Glutamatergic neuron (in vitro differentiated cells): ENCODE measurements at places on chromosomes 12 and 14.

DNA sequence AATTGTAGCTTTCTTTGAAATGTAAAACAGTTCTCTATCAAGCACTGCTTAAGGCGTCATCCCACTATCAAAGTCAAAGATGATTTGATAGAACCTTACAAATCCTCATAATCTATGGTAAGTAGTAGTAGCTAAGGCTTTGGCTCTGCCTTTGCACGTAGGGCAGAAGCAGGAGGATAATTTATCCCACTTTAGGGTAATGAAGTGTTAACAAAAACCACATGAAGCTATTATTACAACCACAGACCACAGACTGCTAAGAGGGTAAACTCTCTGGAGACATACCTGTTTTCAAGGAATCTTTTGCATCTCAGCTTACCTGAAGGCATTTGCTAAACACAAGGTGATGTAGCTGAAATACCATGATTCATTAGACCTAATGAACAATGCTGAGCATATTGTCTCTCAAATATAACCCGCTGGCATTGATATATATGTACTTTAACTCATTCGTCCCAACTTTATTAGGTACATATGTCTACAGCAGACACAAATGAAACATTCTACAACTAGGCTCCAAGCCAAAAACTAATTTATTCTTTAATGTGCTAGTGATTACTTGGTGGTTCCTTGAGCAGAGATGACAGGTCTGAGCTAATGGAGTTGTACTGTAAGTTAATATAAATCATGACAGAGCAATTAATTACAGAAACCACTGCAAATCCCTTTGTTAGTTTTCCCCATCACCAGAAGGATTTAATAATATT is 368.8 kb downstream of the ETNK1 start:
- H3K4me3 ChIP-seq, result no peak overlapping the region
- no peak overlapping the region for H3K27ac ChIP-seq
- no peaks in the 10 kb centered on the region for H3K36me3 ChIP-seq
- peaks cover 15% of the 10 kb centered on the region for H3K4me1 ChIP-seq
- peaks cover 3% of the 10 kb centered on the region for H3K27me3 ChIP-seq

- peak overlapping the region; percentile 44 for H3K27ac ChIP-seq
- peaks cover 9% of the 10 kb centered on the region for H3K4me1 ChIP-seq
- no peaks in the 10 kb centered on the region for H3K36me3 ChIP-seq
- H3K27me3 ChIP-seq, result no peaks in the 10 kb centered on the region
- DNase-seq, result no peak
Observed at GRCh38 chr12:11158885-11159444, 12.0 kb upstream of the SMIM10L1 start.

GRCh38 chr12:68291396-68292036 is 38.1 kb upstream of the IL22 start:
- no peaks in the 10 kb centered on the region for H3K36me3 ChIP-seq
- no peaks in the 10 kb centered on the region for H3K27me3 ChIP-seq
- no peak overlapping the region for H3K27ac ChIP-seq
- H3K4me1 ChIP-seq, result no peaks in the 10 kb centered on the region

- H3K27ac ChIP-seq, result no peak overlapping the region
- H3K4me1 ChIP-seq, result no peaks in the 10 kb centered on the region
- H3K27me3 ChIP-seq, result peaks cover 3% of the 10 kb centered on the region
- H3K4me3 ChIP-seq, result no peak overlapping the region
- peaks cover 10% of the 10 kb centered on the region for H3K36me3 ChIP-seq
- DNase-seq, result no peak
Observed at GRCh38 chr14:100504372-100505078, 82.7 kb downstream of the BEGAIN start.

GRCh38 chr12:52132754-52133161 is 53.3 kb downstream of the SMIM41 start:
- H3K4me3 ChIP-seq, result no peak overlapping the region
- no peaks in the 10 kb centered on the region for H3K36me3 ChIP-seq
- no peaks in the 10 kb centered on the region for H3K27me3 ChIP-seq

- H3K4me3 ChIP-seq, result no peak overlapping the region
- no peak overlapping the region for H3K27ac ChIP-seq
- DNase-seq, result no peak
- peaks cover 5% of the 10 kb centered on the region for H3K27me3 ChIP-seq
- no peaks in the 10 kb centered on the region for H3K36me3 ChIP-seq
- peaks cover 11% of the 10 kb centered on the region for H3K4me1 ChIP-seq
Observed at GRCh38 chr14:77786148-77786547, 13.8 kb upstream of the ADCK1 start.

- H3K4me1 ChIP-seq, result peaks cover 18% of the 10 kb centered on the region
- no peak overlapping the region for H3K4me3 ChIP-seq
- no peak for DNase-seq
Observed at GRCh38 chr12:103680591-103681141, 93.6 kb downstream of the STAB2 start.

DNA sequence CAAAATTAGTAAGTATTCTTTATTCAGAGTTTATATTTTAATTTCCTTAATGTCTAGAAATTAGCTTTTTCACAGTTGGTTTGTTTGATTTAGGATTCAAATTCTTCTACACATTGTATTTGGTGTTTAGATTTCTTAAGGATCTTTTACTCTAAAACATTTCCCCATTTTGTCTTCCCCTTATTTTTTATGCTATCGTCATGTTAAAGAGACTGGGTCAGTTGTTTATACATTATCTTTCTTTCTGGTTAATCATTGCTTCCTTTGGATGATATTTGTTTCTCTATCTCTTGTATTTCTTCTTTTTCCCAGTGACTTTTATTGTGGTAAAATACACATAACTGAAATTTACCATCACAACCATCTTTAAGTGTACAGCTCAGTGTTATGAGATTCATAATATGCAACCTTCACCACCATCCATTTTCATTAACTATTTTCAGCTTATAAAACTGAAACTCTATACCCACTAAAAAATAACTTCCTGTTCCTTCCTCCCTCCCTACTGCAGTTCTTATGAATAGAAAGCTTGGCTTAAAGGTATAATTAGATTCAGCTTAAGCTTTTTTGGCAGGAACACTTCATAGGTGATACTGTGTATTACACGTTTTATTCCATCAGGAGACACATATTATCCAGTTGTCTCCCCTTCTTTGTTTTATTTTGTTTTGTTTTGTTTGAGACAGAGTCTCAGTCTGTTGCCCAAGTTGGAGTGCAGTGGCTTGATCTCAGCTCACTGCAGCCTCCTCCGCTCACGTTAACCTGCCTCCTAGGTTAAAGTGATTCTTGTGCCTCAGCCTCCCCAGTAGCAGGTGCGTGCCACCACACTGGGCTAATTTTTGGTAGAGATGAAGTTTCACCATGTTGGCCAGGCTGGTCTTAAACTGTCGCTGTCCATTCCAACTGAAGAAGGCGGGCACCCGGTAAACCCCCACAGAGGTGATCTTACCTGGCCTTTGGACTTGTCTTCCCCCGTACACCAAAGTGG is 45.0 kb downstream of the NOPCHAP1 start:
- peaks cover 4% of the 10 kb centered on the region for H3K4me1 ChIP-seq
- DNase-seq, result no peak
- no peak overlapping the region for H3K4me3 ChIP-seq
- no peaks in the 10 kb centered on the region for H3K27me3 ChIP-seq
- peaks cover 9% of the 10 kb centered on the region for H3K36me3 ChIP-seq

- peaks cover 2% of the 10 kb centered on the region for H3K27me3 ChIP-seq
- no peaks in the 10 kb centered on the region for H3K36me3 ChIP-seq
- DNase-seq, result no peak
- H3K27ac ChIP-seq, result no peak overlapping the region
- H3K4me1 ChIP-seq, result peaks cover 7% of the 10 kb centered on the region
- no peak overlapping the region for H3K4me3 ChIP-seq
Observed at GRCh38 chr14:65972346-65972870, 513.8 kb upstream of the CCDC196 start.

- H3K27ac ChIP-seq, result no peak overlapping the region
- peaks cover 32% of the 10 kb centered on the region for H3K4me1 ChIP-seq
- H3K27me3 ChIP-seq, result peaks cover 11% of the 10 kb centered on the region
- DNase-seq, result no peak
- H3K4me3 ChIP-seq, result no peak overlapping the region
Observed at GRCh38 chr12:108831309-108831991, 25.9 kb downstream of the SSH1 start.

DNA sequence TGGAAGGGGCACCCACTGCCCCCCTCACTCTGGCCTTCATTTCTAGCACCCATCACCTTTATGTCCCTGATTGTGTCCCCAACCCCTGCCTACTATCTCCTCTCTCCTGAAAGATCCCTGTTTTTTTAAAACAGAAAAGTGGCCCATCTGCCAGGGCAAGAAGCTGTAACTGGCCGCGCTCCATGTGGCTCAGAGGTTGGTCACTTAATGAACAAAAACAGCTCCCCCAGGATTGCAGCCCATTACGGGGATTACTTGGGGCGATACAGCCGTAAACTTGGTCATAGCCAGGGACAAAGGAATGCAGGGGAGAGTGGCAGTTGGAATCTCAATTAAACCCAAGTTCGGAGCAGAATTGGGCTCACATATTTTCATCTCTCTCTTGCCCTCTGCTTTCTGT is 34.8 kb upstream of the VSX2 start:
- H3K27ac ChIP-seq, result no peak overlapping the region
- no peak overlapping the region for H3K4me3 ChIP-seq
- peaks cover 4% of the 10 kb centered on the region for H3K27me3 ChIP-seq
- H3K36me3 ChIP-seq, result peaks cover 1% of the 10 kb centered on the region
- DNase-seq, result no peak

GRCh38 chr12:179131-179884 is 34.6 kb downstream of the SLC6A12 start:
- H3K27ac ChIP-seq, result peak overlapping the region; percentile 91
- DNase-seq, result no peak
- peaks cover 42% of the 10 kb centered on the region for H3K4me1 ChIP-seq
- H3K36me3 ChIP-seq, result peaks cover 4% of the 10 kb centered on the region
- H3K27me3 ChIP-seq, result peaks cover 21% of the 10 kb centered on the region

DNA sequence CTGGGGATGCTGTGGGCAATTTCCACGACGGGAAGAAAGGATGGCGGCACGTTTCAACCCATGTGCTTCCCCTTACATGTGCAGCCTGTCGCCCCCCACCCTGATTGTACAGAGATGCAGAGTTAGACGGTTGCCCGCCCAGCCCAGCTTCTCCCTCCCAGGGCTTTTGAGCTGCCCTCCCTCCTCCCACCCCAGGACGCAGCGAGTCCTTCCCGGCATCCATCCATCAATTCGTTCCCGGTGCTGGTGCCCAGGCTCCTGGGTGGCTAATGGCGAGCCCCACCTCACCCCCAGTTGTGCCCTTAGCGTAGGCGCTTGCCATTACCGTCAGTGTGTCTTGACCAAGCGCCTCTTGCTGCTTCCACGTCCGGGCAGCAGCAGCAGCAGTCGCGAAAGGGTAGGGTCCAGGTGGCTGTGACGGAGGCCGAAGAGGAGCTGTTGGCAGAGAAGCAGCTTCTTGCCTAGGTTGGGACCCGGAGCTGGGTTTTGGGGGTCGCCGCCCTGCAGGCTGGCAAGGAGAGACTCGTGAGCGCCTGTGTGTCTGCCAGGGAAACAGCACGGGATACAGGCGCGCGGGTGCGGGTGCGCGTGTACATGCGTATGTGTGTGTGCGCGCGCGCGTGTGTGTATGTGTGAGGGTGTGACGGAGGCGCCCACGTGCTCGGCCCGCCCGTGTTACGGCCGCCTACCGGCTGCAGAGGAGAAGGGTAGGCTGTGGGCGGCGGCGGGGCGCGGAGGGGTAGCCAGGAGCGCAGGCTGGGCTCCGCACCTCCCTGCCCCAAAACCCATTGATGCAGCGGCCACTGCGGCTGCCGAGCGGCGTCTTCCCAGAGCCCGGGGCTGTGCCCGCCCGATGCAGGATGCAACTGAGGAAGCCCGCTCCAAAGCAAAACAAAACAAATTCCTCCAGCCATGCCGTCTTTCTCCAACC is at the start of gene SLC6A15:
Gene SLC6A15 (minus strand): TSS at position 602 of the 931 bp plus-strand sequence. CDS start 20,679 bp downstream, outside the sequence.
- DNase-seq, result peak; percentile 93
- no peaks in the 10 kb centered on the region for H3K36me3 ChIP-seq
- H3K27ac ChIP-seq, result peak within 1 kb of the TSS; percentile 98
- H3K4me1 ChIP-seq, result peaks cover 2% of the 10 kb centered on the region
- H3K27me3 ChIP-seq, result peaks cover 7% of the 10 kb centered on the region
- peak within 1 kb of the TSS; percentile 97 for H3K4me3 ChIP-seq

- no peak for DNase-seq
- peak overlapping the region; percentile 34 for H3K4me3 ChIP-seq
- H3K4me1 ChIP-seq, result peaks cover 9% of the 10 kb centered on the region
- peaks cover 4% of the 10 kb centered on the region for H3K36me3 ChIP-seq
- peaks cover 5% of the 10 kb centered on the region for H3K27me3 ChIP-seq
- no peak overlapping the region for H3K27ac ChIP-seq
Observed at GRCh38 chr12:49967777-49968250, 4.9 kb upstream of the AQP6 start.

GRCh38 chr14:89845346-89845745 is 109.2 kb downstream of the EFCAB11 start:
- no peak overlapping the region for H3K4me3 ChIP-seq
- no peaks in the 10 kb centered on the region for H3K4me1 ChIP-seq
- no peaks in the 10 kb centered on the region for H3K27me3 ChIP-seq
- DNase-seq, result no peak
- no peaks in the 10 kb centered on the region for H3K36me3 ChIP-seq
